ENCODE measurements at places on chromosomes 2 and 18. TPM values are rescaled to one million over a fixed set of nuclear protein-coding genes. Genes with fewer than 3 reads are reported as not detected.

The SEPTIN10 gene
- 35.5 TPM for total RNA-seq

The FOXD4L1 gene
- not detected for total RNA-seq

The PROM2 gene
- total RNA-seq: 53.7 TPM

The MORN2 gene
- total RNA-seq: 17.9 TPM

The SESTD1 gene
- total RNA-seq: 9.0 TPM

The TTN gene
- total RNA-seq: not detected

The CPS1 gene
- 10.8 TPM for total RNA-seq

The CCBE1 gene
- total RNA-seq: 0.85 TPM

The UGT1A3 gene
- not detected for total RNA-seq

The IGFBP2 gene
- total RNA-seq: 678 TPM

The IL36G gene
- 15.7 TPM for total RNA-seq

The MAPRE2 gene
- 7.1 TPM for total RNA-seq

The MERTK gene
- total RNA-seq: 2.3 TPM

The NGEF gene
- total RNA-seq: 7.6 TPM

The HNRNPA3 gene
- total RNA-seq: 28.8 TPM

The REG3A gene
- total RNA-seq: not detected

The RBM44 gene
- total RNA-seq: 0.09 TPM

The DYSF gene
- 7.2 TPM for total RNA-seq

The CD8B2 gene
- total RNA-seq: not detected

The CYS1 gene
- 0.28 TPM for total RNA-seq

The LIMS1 gene
- total RNA-seq: 58.9 TPM

The L3MBTL4 gene
- 0.05 TPM for total RNA-seq

The CCDC74B gene
- total RNA-seq: 17.5 TPM

The LYPD6B gene
- total RNA-seq: 7.3 TPM

The ACMSD gene
- total RNA-seq: 0.46 TPM

The CNDP1 gene
- total RNA-seq: not detected

The ESCO1 gene
- 8.5 TPM for total RNA-seq

The DSG1 gene
- total RNA-seq: 48.9 TPM

The VSNL1 gene
- 21.7 TPM for total RNA-seq

The DSG4 gene
- 0.05 TPM for total RNA-seq

The POTEI gene
- not detected for total RNA-seq

The CAPN13 gene
- 0.21 TPM for total RNA-seq

The EIF2B4 gene
- total RNA-seq: 35.3 TPM

The SERPINB3 gene
- total RNA-seq: 212 TPM

The MAP3K19 gene
- not detected for total RNA-seq

The ALPG gene
- total RNA-seq: not detected

The SULT1C2 gene
- total RNA-seq: not detected

The CFC1 gene
- not detected for total RNA-seq

The RAB6D gene
- not detected for total RNA-seq

The GPR155 gene
- 1.8 TPM for total RNA-seq

The HOXD3 gene
- not detected for total RNA-seq

The REG3G gene
- not detected for total RNA-seq

The NOL4 gene
- not detected for total RNA-seq

The SMYD5 gene
- 22.1 TPM for total RNA-seq

The CROCC2 gene
- total RNA-seq: not detected

The CAPN14 gene
- 4.0 TPM for total RNA-seq

The MYO5B gene
- 26.8 TPM for total RNA-seq

The PDE11A gene
- not detected for total RNA-seq

The C2orf49 gene
- total RNA-seq: 17.7 TPM

The RAB6C gene
- not detected for total RNA-seq

Data from airway epithelial cell (primary cell).